ENCODE measurements at places on chromosomes 6 and 20.

DNA sequence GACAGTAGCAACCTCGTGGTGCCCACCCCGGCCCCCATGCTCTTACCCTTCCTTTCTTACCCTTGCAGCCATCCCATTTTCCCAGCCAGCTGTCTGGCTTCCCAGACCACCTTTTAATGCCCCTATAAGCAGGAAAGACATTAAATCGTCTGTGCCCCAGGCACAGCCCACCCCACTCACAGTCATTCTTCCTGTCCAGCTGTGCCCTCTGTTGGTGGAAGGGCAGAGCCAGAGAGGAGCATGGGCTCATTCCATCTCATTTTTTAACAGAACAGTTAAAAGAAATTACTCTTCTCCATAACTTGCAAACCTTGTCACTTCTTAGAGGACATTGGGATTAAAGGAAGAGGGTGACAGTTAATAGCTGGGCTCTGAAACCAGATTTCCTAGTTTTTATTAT, 240.5 kb downstream of the NRN1 start:
- no peak for DNase-seq

GRCh38 chr20:24488800-24489175, 19.4 kb downstream of the SYNDIG1 start:
- no peak for DNase-seq

DNA sequence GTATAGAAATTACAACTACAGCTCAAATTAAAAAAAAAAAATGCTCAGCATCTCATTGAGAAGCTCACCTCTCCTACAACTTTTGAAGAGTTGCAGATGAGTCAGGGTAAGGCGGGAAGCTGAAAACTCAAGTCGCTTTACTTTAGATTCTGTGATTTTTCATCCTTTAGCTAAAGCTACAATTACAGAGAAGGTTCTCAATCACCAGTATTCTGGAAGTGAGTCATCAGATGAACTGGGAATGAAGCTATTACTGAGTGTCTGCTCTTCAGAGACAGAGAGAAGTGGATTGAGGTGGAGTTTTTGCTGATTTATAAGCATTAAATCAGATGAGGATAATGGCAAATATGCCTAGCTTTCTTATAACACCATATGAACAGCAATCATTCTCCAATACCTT, 91.9 kb downstream of the TFAP2A start:
- no peak for DNase-seq

GRCh38 chr20:23691675-23692074, 2.8 kb upstream of the CST4 start:
- DNase-seq: no peak

All from kidney epithelial cell (primary cell).